GM13977 (cell line): ENCODE measurements at places on chromosomes 5 and 9.

DNA sequence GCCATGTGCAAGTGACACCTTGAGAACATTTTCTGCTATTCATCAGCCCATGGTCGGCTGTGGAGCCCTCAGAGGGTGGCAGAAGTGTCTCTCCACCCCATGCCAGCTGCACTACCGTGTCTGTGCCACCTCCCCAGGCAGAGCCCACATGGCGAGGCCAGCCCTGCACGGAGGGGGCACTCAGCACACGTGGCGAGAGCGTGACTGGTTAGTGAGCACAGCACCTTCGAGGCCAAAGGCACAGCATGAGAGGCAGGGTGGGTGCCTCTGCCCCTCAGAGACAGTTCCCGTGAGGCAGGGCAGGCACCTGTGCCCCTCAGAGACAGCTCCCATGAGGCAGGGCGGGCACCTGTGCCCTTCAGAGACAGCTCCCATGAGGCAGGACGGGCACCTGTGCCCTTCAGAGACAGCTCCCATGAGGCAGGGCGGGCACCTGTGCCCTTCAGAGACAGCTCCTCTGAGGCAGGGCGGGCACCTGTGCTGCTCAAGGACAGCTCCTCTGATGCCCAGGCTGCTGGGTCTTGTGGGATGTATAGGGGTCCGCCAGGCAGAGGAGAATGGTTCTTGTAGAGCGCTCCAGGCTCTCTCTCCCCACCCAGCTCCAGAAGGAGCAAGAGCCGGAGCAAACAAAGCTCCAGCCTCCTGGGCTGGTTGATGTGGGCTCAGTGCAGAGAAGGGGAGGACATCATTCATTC lies 179.8 kb upstream of the PPP1R26 start:
- no peak for DNase-seq

DNA sequence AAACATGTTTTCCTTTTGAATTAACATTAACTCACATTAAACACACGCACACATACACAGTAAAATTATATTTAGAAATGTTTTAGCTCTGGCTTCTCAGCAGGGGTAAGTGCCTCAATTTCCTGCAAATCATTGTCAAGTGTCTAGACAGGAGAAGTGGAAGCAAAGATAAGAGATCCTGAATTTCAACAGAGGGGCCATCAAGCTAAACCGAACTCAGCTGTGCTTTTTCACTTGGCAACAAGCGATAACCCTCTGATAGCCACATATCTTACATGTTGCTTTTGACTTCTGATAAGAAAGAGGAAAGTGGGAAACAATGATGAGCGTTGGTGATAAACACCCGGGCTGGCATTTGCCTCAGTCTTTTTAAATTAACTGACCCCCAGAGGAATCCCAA lies 79.7 kb upstream of the SPDL1 start:
- no peak for DNase-seq

GRCh38 chr5:111229871-111230810 lies 6.0 kb downstream of the CAMK4 start:
- DNase-seq, result no peak

- DNase-seq, result no peak
Observed at GRCh38 chr5:125198270-125198974, 452.0 kb upstream of the ZNF608 start.

GRCh38 chr5:88675168-88675707 lies 207.7 kb downstream of the MEF2C start:
- no peak for DNase-seq

GRCh38 chr5:172945151-172945550 lies 14.1 kb upstream of the RPL26L1 start:
- no peak for DNase-seq

GRCh38 chr5:115599924-115600323 lies 2.4 kb downstream of the TICAM2 start:
- no peak for DNase-seq

DNA sequence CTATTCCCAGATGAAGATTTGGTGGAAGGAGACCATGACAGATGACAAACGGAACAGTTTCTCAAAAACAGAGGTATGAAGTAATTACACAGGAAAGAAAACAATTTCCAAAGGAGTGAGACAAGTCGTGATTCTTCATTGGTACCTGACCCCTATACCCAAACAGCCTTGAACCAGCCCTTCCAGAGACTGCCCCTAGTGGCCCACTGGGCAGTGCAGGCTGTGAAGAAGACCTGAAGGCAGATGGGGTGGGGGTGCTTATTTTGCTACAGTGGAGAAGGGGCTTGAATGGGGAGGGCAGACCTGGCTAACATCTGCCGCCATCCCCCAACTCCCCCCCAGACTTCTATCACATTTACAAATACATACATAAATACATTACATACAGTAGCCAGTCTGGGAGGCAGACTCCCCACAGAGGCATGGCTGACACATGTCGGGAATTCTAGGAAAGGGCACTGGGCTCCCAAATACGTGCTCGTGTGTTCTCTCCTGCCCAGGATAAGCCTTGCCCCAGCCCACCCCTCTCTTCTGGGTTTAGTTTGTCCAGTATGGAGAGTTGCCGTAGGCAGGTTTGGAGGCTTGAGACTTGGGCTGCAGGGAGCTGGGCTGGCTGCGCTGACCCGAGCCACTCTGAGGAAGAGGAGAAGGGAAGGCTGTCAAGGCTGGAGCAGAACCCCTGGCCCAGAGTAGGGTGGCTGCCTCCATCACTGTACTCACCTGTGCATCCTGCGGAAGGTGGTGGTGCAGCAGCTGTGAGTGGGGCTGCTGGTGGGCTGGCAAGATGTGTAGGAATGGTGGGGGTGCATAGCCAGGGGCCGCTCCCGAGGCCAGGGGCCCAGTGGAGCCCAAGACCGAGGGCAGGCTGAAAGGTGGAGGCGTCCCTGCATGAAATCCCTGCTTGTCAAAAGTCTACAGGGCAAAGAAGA lies 105.3 kb downstream of the UBE2R2 start:
- no peak for DNase-seq

DNA sequence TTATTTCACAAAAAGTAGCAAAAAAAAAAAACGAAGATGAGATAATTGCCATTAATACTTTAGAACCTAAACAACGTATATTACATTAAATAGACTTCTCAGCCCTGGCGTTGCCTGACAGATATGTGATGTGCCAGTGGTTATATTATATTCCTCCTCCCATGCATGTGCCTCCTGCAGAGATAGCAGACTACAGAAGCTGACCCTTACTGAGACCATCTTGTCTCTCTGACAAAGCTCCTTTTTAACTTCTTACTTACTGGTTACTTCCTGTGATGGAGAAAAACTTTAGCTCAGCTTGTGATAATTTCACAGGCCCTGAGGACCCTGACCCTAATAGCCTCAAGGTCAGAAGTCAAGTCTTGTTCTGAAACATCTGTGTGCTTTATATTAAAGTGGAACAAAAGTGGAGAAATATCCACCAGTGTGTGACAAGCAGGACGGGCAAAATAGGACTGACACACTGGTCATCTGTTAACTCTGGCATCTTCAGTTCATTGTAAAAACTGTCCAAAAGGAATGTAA lies 80.6 kb upstream of the POU5F2 start:
- no peak for DNase-seq

DNA sequence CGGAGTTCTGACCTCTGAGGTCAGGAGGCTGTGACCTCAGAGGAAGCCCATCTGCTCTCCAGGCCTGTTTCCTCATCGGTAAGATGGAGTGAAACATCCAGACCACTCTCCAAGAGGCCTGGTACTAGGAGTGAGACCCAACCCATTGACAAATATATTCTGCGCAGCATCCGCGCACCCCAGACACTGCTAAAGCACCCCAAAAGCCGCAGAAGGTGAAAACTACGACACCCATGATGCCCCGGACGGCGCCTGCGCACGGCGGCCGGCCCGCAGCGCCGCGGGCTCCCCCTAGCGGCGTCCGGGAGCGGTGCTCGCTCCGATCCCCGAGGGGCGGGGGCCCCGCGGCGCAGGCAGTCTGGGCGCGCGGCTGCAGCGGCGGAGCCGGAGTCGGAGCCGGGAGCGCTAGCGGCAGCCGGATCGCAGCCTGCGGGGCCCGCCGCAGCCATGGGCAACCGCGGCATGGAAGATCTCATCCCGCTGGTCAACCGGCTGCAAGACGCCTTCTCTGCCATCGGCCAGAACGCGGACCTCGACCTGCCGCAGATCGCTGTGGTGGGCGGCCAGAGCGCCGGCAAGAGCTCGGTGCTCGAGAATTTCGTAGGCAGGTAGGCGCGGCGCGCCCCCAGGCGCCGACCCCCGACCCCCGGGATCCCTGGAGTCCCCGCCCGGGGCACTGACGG lies at the start of gene DNM1:
DNM1 (plus strand) TSS at position 356 of the 683 bp plus-strand sequence; CDS start at position 448, 92 bp downstream.
- peak; percentile 99 for DNase-seq

GRCh38 chr9:111008158-111009075 lies 29.9 kb downstream of the LPAR1 start:
- DNase-seq, result no peak

DNA sequence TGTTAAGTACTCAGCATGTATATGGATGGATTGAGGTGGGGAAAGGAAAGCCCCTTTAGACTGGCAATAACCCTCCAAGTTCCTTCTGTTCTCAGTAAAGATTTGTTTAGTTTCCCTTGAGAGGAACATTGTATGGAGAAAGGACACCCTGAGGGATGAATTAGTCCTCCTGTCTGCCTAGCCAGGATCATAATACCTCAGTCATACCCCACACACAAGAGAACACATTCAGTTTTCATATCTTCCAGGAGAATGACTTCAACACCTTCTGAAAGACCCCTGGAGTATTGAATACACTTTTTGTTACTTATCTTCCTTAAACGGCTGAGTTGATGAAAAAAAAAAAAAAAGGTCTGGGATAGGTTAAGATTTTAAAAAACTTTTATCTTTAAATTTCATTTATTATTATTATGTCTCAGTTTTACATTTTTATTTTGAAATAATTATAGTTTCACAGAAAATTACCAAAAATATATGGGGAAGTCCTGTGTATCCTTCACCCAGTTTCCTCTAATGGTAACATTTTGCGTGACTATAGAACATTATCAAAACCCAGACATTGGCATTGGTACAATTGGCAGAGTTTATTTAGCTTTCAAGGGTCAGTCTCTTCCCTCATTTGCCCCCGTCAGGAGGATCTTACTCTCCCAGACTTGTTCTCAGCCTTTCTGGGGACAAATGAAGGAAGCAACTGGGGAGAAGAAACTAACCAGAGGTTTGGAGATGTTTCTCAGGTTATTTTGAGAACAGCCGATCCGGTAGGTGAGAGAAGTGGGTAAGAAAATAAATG lies 88.0 kb downstream of the ACTBL2 start:
- DNase-seq, result no peak

DNA sequence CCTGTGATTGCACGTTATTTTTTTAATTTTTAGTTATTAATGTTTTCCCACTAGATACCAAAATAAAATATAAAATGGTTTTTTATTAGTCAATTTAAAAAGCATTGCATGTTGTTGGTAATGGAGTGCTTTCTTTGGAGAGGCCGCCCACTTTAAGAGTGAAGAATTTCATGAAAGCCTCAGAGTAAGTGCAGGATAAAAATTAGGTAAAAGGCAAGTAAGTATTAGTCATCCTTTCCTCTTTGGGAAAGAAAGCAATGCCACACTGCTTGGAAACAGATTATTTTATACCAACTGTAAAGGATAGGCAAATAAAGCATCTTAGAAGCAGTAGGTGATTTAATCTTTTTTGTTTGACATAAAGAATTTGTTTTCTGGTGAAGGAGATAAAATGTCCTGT lies 62.9 kb downstream of the HSD17B4 start:
- no peak for DNase-seq

GRCh38 chr5:112316006-112316405 lies 103.1 kb downstream of the EPB41L4A start:
- no peak for DNase-seq
